ENCODE measurements at places on chromosomes 7 and 10.

DNA sequence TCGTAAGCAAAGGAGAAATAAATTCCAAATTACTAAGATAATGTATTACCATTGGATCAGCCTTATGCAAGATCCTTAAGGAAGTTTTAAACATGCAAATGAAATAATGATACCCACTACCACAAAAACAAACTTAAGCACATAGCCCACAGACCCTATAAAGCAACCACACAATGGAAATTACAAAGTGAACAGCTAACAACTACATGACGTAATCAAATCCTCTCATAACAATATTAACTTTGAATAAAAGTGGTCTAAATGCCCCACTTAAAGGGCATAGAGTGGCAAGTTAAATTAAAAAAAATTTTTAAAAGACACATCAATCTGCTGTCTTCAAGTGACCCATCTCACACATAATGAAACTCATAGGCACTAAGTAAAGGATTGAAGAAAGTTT is 397.3 kb upstream of the SEMA3A start:
- DNase-seq, result no peak

- DNase-seq, result no peak
Observed at GRCh38 chr7:50371551-50372021, 67.1 kb downstream of the IKZF1 start.

DNA sequence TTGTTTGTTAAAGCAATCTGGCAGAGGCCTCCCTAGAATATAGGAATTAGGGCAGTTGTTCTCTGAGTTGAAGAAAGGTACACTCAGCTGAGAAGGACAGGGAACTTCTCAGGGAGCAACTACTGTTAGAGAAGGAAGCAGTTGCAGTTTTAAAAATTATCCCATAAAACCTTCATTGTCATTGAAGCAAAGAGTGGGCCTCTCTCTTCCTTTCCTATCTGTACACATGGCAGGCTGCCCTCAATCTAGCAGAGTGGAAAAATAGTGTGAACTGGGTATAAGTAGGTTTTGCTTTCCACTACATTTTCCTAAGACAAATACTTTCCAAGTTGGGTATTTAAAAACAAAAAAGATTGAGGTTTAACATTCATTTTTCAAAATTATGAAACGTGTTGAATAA is 236.7 kb upstream of the KLF14 start:
- DNase-seq, result no peak

- no peak for DNase-seq
Observed at GRCh38 chr7:46494028-46494427, 573.0 kb upstream of the IGFBP3 start.

GRCh38 chr10:95333997-95334804 is 43.4 kb upstream of the PDLIM1 start:
- no peak for DNase-seq

GRCh38 chr10:89163265-89163995 is 43.7 kb downstream of the CH25H start:
- peak; percentile 76 for DNase-seq

GRCh38 chr10:132392811-132393694 is 3.9 kb upstream of the PWWP2B start:
- no peak for DNase-seq

- peak; percentile 4 for DNase-seq
Observed at GRCh38 chr10:28788252-28788651, 110.9 kb downstream of the BAMBI start.

DNA sequence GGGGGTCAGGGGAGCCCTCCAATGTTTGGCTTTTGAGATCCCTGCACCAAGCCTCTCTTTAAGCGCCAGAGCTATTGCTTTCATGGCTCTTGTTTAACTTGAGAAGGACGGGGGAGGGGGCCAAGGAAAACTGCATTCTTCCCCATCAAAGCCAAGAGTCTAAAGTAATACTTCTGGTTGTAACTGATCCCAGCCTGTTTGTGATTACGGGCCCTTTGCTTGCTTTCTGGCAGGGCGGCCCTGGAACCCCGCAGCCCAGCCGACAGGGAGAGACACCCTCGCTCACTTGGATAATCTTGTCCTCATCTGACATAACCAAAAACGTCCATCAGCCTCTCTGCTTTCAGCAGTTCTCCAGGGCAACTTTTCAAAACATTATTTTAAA is 154.7 kb downstream of the NEURL1 start:
- DNase-seq, result no peak

GRCh38 chr7:100159099-100159623 is 638 bp upstream of the TRAPPC14 start:
- DNase-seq, result no peak

DNA sequence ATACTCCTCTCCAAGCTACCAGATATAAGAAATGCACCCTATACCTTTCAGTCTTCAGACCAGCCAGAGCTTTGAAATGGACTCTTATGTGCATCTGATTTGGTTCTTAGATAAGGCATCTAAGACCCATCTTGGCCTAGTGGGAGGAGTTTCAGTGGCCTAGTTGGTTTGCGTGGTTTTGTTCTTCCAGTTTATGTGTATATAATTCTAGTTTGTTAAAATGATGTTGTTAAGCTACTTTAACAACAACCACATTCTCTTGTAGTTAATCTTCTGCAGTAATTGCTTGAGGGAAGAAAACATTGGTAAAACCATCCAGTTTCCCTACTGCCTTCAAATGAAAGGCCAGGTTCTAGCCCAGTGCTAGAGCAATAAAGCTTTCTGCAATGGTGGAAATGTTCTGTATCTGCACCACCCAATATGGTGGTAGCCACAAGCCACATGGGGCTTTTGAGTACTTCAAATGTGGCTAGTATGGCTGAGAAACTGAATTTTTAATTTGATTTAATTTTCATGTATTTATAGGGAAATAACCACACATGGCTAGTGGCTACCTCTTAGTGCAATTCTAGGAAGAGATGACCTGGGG is 66.3 kb downstream of the KLHDC10 start:
- DNase-seq, result no peak

DNA sequence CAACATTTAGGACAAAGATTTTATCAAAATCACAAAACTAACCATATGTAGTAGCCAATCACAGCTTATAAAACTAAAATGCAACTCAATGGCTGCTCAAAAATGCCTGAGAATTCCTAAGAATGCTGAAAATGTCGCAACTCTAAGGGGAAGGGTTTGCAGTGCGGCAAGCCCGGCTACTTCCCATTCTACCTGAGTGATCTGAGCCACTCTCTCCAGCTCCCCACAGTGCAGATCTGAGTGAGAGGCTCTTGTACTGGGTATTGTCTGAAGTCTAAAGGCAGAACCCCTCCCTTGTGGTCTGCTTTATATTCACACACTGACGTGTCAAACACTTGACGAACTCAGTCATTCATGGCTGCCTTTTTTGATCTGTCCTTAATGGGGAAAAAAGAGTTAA is 28.9 kb downstream of the RAB11FIP2 start:
- no peak for DNase-seq

DNA sequence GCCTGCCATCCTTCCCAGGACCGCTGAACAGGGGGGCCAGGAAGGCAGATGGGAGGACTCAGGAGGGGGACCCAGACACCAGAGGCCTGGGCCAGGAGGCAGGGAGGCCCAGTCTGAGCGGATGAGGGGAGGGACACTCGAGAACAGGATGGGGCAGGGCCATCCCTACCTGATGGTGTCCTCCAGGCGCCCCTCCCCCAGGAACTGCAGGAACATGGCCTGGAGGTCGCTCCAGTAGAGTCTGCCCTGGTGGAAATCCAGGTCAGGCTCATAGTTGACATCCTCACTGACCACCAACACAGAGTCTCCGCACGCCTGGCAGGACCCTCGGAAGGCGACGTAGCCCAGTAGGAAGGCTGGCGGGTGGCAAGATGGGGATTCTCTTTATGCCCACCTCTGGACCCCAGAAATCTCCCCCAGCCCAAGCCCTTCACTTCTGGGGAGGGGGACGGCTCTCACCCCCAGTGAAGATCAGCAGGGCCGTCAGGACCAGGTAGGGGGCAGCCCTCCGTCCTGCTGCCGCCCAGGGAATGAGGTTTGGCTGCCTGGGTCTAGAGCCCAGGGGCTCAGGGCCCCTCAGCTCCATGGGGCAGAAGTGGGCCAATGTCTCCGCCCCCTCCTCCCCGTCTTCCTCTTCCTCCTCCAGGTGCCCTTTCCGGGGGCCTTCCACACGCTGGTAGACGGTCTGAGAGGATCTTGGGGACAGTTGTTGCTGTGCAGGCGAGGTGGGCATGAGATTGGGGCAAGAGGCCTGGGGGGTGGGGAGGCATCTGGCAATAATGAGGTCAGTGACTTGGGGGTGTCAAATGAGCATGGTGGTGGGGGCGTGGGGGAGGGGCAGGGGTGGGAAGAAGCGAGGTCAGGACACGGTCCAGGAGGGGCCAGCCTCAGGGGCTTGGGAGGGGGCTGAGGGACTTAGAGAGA is 573 bp downstream of the TFR2 start:
- DNase-seq, result no peak

- DNase-seq, result no peak
Observed at GRCh38 chr10:32139223-32140073, 83.2 kb upstream of the KIF5B start.

DNA sequence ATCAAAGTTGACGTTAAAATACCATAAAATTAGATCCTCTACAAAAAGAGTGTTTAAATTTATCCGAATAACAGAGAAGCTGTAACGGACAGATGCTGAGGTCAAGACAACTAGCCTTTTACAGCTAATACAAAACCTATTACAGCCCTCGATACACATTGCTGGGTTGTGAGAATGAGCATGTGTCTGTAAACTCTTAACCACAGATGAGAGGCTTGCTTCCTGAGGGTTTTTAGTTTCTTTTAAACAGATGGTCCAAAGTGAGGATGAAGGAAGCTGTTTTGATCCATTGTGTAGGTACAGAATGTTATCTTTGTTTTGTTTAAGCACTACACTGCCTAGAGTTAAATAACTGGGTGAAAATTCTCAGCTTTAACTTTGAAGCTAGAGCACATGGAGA is 578.2 kb downstream of the PARD3 start:
- no peak for DNase-seq

- peak; percentile 25 for DNase-seq
Observed at GRCh38 chr10:46268076-46268881, 18.5 kb upstream of the ANTXRL start.

DNA sequence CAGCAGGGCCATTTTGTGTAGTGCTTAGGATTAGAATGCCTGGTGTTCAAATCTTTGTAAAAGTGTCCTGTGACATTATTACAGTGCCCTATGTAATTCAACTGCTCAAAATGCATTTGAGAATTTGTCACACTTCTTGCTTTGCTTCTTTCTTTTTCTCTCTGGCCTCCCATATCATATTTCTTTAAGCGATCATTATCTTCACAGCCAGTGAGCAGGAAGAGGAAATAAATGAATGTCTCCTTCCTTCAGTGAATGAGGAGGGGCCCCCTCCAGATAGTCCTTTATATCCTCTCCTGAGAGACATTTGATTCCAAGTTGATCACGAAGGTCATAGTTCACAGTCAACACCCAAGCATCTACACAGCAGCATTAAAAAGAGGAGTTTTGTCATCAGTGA is 425.1 kb upstream of the NPVF start:
- no peak for DNase-seq

GRCh38 chr10:19332304-19332703 is 283.7 kb downstream of the MALRD1 start:
- DNase-seq, result no peak

DNA sequence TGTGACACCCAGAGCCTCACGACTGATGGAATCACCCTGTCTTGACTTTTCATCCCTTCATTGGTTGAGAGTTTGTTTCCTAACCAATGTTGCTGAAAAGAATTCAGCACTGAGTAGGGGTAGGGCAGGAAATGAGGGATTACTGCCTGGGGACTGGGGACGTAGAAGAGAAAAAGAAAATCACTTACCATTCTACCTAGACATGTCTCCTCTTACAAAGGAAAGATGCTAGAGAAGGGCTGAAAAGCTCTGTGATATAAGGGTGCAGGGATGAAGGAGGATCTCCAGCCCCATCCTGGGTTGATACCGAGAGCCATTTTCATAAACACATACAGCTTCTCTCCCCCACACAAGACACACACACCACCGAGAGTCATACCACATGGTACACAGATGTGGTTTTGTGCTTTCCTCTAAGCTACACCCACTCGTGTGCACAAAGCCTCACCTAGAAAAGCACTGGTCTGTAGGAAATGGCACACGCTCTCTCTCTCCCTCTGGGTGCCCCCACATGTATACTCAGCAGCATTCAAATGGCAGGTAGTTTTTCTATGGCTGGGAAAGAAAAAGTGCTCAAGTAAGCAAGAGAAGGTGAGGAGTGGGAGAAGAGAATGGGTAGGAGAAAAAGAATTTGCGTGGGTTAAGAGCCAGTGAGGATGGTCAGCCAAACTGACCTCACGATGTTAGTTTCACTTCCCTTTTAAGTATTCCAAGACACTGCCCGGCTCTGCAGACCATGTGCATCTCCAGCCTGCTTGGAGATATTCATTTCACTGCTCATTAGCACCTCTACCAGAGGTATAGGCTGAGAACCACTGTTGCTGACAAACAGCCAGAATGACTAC is 85.8 kb downstream of the CALD1 start:
- DNase-seq, result peak; percentile 19

GRCh38 chr10:123999956-124000615 is 93.3 kb downstream of the CHST15 start:
- DNase-seq, result no peak

DNA sequence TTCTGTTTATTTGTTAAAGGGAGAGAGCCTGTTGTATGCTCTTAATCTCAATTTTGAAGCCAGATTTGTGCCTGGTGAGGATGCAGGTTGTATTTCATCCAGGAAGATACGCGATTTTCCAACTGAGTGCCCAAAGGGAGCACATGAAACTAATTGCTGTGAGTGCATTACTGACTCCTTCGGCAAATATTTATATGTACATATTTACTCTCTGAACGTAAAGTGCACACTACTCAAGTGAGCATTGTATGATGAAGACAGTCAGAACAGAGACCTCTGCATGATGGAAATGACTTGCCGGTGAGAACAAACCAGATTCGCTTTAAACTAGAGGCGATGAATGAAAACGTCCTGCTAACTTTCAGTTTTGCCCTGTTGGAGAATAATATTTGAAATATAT is 130.1 kb downstream of the MALRD1 start:
- DNase-seq, result no peak

DNA sequence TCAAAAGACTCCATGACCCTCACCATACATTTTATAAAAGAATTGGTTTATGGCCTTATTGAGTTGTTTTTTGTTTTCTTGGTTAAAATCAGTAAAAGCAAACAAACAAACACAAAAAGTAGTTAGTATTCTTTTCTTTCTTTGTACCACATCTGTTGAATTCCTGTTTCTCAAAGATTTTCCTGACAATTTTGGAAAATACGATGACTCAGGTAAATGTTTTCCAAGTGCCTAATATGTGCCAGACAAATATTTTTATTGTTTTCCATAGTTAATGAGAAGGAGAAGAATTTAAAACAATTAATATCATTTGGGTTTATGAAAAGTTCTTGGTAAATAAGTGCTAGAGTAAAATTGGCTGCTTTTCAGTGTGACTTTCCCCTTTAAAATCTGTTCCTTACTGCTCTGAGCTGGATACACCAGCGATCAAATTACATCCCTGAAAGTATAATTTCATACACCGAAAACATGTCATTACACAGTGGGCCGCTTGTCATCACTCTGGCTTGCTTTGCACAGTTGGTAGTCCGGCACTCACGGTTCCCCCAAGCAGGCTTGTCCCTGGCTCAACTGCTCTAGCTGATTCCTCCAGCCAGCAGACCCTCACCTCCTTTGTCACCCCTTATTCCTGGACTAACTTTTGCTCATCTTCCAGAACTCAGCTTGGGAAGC is 80.5 kb downstream of the TBXAS1 start:
- no peak for DNase-seq

GRCh38 chr7:43469051-43469450 is 113.9 kb upstream of the STK17A start:
- no peak for DNase-seq

- DNase-seq, result no peak
Observed at GRCh38 chr10:76036111-76036940, 604.9 kb downstream of the LRMDA start.

- peak; percentile 93 for DNase-seq
Observed at GRCh38 chr10:104121485-104122224, at the start of gene SFR1. Gene SFR1 (plus strand): TSS chr10:104122171. CDS start chr10:104122184, 13 bp downstream.

Measured in GM12878 (cell line).